LHCN-M2 (cell line): ENCODE measurements at places on chromosomes 4 and X. TPM values are rescaled to one million over a fixed set of nuclear protein-coding genes. Genes with fewer than 3 reads are reported as not detected.

DNA sequence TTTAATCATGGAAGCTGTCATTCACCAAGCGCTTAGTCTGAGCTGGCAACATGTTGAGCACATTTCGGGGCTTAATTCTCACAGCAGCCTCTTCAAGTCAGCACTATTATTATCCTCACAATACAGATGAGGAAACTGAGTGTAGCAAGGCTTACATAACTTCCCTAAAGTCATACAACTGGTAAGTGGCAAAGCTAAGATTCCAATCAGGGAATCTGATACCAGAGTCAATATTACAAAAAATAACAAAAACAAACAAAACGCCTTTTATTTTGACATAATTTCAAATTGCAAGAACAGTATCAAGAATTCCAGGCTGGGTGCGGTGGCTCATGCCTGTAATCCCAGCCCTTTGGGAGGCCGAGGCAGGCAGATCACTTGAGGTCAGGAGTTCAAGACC lies 120.4 kb upstream of the DUSP21 start:
- DNase-seq = no peak

DNA sequence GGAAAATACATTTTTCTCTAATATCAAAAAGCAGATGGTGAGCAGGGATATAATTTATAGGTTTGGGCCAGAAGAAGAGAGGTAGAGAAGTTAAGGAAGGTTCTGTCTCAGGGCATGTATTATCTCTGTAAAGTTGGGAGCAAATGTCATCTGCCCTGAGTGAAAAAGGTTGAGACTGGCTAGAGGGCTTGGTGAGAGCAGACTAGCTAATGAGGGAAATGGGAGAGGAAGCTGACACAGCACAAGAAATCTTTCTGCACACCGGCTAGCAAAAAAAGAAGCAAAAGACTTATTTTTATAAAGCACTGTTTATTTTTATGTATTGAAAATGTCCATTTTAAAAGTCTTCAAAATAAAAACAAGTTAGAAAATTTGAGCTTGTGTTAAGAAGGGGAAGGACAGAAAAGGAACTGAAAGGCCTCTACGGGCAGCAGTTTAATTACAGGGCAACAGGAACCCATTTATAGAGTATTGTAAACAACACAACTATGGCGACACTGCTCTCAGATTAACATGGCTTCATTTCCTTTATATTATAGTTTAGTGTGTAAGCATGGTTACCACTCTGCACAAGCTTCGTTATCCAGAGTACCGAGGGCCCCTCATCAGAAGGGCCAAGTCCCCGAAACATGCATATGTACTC lies 17.4 kb downstream of the CD40LG start:
- DNase-seq = no peak

Gene OCIAD2
- 11.0 and 12.2 TPM in 2 replicates for total RNA-seq

DNA sequence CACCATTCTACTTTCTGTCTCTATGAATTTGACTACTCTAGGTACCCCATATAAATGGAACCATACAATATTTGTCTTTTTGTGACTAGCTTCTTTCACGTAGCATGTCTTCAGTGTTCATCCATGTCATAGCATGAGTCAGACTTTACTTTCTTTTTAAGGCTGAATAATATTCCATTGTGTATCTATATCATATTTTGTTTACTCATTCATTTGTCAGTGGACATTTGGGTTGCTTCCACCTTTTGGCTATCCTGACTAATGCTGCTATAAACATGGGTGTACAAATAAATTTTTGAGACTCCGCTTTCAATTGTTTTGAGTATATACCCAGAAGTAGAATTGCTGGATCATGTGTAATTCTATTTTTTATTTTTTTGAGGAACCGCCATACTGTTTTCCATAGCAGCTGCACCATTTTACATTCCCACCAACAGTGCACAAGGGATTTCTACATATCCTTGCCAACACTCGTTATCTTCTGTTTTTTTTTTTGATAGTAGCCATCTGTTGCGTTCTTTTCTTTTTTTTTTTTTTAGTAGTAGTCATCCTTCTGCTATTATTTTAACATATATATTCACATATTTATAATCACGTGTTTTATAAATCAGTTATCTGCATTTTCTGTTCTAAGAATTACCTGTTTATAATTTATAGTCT lies 158.0 kb upstream of the MED14 start:
- no peak for DNase-seq

Gene DMRTC1B
- total RNA-seq = not detected in 2 replicates

GRCh38 chrX:115949900-115950822 lies 220.4 kb upstream of the AGTR2 start:
- no peak for DNase-seq

GRCh38 chrX:123854329-123854728 lies 5.5 kb upstream of the XIAP start:
- DNase-seq = no peak

DNA sequence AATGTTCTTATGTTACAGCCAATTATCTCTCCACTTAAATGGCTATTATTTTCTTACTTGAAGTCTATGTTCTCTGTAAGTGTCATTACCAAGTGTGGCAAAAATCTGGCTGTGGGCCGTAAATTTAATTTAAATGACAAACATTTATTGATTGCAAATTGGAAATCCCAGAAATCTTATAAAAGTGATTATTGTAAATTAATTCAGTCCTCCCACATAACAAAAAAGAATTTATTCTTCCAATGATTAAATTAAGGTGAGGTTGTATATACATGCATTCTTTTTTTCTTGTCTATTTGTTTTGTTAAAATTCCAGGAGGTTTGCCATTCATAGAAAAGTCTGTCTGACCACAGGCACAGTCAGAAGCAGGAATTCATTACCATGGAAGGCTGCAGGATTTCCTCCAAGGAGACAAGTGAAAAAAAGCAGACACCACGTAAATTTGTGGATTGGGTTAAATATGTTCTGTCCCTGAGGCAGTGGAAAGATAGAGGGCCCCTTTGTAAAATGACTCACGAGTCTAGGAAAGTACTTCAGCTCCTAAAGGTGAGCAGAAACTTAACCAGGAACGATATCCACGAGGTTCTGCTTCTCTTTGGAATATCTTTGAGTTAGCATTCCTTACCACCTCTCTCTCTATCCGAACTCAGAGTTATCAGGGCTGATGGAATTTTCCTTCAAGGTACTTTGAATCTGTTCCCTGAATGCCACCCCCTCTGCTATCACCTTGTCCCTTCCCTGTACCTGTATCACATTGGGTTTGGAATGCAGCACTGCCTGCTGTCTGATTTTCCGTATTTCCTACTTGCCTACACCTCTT lies 10.7 kb downstream of the PPARGC1A start:
- DNase-seq = no peak

Gene MAGEA2
- total RNA-seq = not detected in 2 replicates

Gene LGI2
- total RNA-seq = not detected in 2 replicates

DNA sequence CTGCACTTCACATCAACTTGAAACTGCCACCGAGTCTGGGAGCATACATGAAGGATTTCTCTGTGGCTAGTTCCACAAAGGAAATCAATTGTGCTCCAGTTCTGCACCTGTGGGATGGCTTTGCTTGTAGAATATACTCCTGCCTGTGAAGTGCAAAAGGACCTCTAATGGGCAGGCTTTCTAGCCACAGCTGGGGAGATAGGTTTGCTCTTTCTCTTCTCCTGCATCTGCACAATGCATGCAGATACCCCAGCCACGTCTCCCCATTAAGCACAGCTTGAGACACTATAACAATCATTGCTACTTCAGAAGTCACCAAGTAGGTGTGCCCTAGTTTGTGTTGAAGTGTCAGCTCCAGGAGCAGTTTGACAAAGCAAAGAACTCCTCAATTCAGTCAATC lies 364.6 kb downstream of the ZIC3 start:
- no peak for DNase-seq

Gene NEIL3
- total RNA-seq = 13.1 and 13.8 TPM in 2 replicates

DNA sequence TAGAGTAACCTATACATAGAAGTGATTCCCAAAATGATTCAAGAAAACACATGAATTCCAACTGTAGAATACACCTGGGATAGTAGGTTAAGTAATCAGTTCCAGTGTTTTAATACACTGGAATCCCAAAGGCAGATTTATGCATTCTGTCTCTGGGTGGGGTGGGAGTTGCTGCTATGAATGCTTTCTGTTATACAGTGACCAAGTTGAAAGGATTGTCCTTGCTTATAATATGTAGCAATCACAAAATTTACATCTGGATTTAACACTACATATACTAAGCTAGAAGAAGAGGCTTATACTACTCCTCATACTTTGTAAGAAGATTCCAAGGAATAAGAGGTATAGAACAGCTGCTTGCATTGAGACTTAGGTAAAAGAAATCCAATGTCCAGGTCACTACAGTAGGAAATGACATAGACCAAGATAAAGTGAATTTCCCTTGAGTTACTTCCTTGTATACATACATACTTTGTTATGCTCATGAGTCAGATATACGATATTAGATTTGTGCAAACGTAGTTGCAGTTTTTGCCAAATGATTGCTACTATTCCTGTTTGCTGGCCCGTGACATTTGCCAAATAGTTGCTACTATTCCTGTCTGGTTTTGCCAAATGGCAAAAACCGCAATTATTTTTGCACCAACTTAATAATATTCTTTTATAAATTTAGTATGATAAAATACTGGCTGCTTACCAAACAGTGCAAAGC lies 210.5 kb upstream of the DIAPH2 start:
- no peak for DNase-seq

Gene MAGEA8
- not detected in 2 replicates for total RNA-seq

GRCh38 chr4:113368056-113368455 lies 318.6 kb downstream of the ANK2 start:
- DNase-seq = peak; percentile 77

DNA sequence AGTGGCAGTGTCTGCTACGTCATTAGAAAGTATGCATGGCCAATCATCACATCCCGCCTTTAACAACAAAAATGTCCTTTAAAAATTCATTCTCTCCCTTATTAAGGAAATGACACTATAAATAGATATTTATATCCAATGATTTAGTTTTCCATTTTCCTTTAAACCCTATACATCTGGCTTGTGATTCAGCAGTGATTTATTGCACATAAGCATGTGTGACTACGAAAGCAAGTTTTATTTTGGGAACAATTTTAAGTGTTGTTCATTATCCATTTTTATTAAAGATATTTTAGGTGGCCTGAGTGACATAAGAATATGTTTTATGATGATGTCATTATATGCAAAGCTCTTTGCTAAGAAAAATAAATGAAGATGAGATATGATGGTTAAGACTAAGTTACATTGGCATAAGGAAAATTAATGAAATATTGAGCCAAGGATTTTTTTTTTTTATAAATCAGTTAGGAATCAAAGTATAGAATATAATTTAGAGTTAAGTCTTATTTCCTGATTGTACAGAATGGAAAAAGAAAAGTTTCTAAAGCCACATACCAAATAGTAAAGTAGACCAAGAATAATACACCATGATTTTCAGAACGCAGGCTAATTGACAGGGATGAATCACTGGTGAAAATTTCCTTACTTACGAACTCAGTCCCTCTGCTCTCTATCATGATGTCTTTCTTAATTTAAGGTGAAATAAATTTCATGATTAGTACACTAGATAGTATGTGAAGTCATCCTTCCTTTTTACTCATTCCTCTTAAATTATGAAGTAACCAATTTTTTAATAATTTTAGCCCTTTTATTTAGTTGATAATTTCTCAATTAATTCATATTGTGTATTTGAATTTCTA lies 822.4 kb downstream of the FAT4 start:
- no peak for DNase-seq

DNA sequence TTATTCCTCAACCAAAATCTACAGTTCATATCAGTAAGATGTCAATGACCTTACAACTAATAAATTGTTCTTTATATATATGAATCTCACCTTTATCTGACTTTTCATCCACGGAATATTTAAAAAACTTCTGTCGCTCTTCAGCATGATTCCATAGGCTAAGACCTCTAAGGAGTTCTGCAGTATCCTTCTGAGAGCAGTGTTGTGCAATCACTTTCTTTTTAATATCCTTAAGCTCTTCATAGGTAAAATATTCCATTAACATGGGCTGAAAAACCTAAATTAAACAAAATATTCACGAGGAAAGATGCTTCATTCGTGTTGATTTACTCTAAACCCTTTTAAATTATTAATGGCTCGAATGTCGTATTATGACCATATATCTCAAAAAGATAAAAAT lies 16.7 kb downstream of the FBXL5 start:
- DNase-seq = no peak

Gene CFI
- total RNA-seq = 0.83 and 0.98 TPM in 2 replicates

GRCh38 chr4:177313263-177313662 lies 3.6 kb downstream of the NEIL3 start:
- peak; percentile 46 for DNase-seq

Gene PPP4R3C
- total RNA-seq = not detected in 2 replicates

GRCh38 chrX:17291171-17291900 lies 83.7 kb upstream of the NHS start:
- no peak for DNase-seq

DNA sequence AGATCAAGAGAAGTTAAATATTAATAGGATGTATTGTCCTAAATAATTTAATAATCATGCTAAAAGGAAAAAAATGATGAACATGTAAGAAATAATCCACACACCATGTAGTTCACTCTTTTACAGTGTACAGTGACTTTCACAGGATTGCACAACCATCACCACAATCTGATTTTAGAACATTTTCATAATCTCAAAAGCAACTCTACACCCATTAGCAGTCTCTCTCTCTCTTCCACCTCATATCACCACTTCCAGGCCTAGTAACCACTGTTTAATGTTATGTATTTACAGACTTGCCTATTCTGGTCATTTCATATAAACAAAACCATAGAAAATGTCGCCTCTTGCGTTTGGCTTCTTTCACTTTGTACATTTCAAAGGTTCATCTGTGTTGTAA lies 153.4 kb downstream of the FSTL5 start:
- DNase-seq = peak; percentile 59
